ENCODE measurements at places on chromosomes 16 and 17. TPM values are rescaled to one million over a fixed set of nuclear protein-coding genes. Genes with fewer than 3 reads are reported as not detected.

The MYH13 gene
- total RNA-seq: not detected

The SLC6A2 gene
- total RNA-seq: not detected

The CHRNE gene
- not detected for total RNA-seq

The EIF5A gene
- 1,190 TPM for total RNA-seq

The ABCA5 gene
- 9.6 TPM for total RNA-seq

The CSH2 gene
- total RNA-seq: not detected

The C17orf113 gene
- 0.81 TPM for total RNA-seq

The GRAP gene
- not detected for total RNA-seq

The HBA1 gene
- total RNA-seq: 2.2 TPM

The NSF gene
- total RNA-seq: 24.1 TPM

The HSD3B7 gene
- 5.3 TPM for total RNA-seq

The CLDN9 gene
- total RNA-seq: 0.39 TPM

The TMIGD1 gene
- total RNA-seq: not detected

The HSF4 gene
- 34.8 TPM for total RNA-seq

The PSME3IP1 gene
- total RNA-seq: 100 TPM

The KRT36 gene
- total RNA-seq: not detected

The TBC1D26 gene
- not detected for total RNA-seq

The LGALS9C gene
- not detected for total RNA-seq

The IL17C gene
- total RNA-seq: not detected

The CAPNS2 gene
- total RNA-seq: 0.32 TPM

The CIAO3 gene
- total RNA-seq: 28.5 TPM

The CDRT15 gene
- total RNA-seq: not detected

The TLCD2 gene
- 2.5 TPM for total RNA-seq

The SLC12A3 gene
- total RNA-seq: not detected

The SMIM5 gene
- 0.09 TPM for total RNA-seq

The ADORA2B gene
- 26.0 TPM for total RNA-seq

The SDK2 gene
- not detected for total RNA-seq

The NPIPB4 gene
- total RNA-seq: 197 TPM

The RGS11 gene
- total RNA-seq: 3.6 TPM

The ACSM3 gene
- 2.3 TPM for total RNA-seq

The OTOP3 gene
- total RNA-seq: not detected

The ENPP7 gene
- total RNA-seq: not detected

The FADS6 gene
- not detected for total RNA-seq

The SYT17 gene
- total RNA-seq: not detected

The TBC1D3C gene
- total RNA-seq: 3.4 TPM

The FOXL1 gene
- 4.9 TPM for total RNA-seq

The SPATA32 gene
- total RNA-seq: not detected

The LRRC75A gene
- total RNA-seq: 0.29 TPM

The KRT40 gene
- not detected for total RNA-seq

The TMEM100 gene
- 1.1 TPM for total RNA-seq

The ITGB4 gene
- 727 TPM for total RNA-seq

The TBX6 gene
- total RNA-seq: 0.47 TPM

The CD300H gene
- not detected for total RNA-seq

The GSPT1 gene
- 163 TPM for total RNA-seq

The BTBD17 gene
- not detected for total RNA-seq

The EVPLL gene
- 0.88 TPM for total RNA-seq

The KRTAP9-2 gene
- not detected for total RNA-seq

The KCNG4 gene
- not detected for total RNA-seq

The SMTNL2 gene
- not detected for total RNA-seq

The IRX3 gene
- 17.6 TPM for total RNA-seq

The PROCA1 gene
- 1.1 TPM for total RNA-seq

The DRC3 gene
- total RNA-seq: 2.3 TPM
